ENCODE measurements at places on chromosomes 6 and 20.
A peak's percentile ranks its signal among the peaks of the same experiment; 100 is the strongest.

DNA sequence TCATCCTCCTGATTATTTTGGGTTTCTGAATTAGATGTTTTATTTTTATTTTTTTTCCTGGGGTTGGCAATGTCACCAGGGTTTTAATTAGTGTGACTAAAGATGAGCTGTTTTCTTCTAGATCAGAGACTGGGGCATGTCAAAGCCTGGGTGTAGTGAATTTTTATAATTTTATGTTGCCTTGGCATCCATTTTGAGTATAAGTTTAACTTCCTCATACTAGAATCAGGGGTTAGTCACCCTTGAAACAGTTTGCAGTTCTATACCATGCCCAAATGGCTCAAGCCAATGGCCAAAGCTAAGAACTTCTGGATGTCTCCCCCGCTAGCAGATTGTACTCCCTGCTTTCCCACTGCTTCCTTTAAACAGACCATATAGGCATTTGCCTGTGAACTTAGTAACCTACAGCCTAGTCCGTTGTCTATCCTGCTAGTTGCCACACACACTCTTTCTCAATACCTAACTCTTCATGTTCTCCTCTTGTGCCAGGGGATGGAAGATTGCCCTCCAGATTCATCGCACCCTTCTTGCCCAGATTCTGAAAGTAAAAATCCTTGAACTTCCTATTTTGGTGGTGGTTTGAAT lies 54.5 kb downstream of the KIAA0408 start:
- no peak for DNase-seq

DNA sequence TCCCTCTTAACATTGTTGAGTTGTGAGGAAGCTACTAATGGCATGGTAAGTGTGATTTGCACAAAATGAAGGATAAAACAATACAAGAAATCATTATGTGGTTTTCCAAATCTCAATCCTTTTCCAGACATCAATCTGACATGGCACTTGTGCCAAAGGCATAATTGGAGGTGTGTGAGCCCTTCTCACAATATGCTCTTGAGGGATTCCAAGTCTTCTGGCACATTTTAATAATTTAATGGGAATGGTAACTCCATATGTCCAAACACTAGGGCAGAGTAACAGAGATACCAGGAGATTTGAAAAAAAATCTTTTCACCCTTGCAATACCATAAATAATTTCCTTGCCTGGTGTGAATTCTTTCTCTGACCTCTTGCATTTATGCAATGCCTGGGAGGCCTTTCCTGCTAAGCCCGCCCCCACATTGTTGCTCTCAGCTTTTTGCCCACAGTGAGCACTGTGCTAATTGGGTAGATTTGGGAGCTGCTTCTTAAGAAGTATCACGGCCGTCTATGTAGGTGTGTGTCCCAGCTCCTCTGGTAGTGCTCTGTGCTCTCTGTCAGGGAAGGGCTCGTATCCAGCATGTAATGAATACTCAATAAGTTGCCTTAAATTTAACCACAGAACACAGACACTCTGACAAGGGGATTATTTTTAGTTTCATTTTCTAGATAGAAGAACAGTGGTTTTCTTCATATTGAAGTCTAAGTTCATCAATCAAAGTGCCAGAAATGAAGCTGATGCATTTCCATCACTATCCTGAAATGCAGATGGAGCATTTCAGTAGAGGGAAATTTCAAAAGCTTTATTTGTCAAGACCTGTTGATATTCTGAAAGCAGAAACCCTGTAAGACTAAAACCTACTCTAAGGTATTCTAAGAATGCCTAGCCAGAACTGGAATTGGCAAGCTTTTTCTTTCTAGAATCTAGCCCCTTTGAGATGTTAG lies 54.4 kb upstream of the CEP85L start:
- no peak for DNase-seq

DNA sequence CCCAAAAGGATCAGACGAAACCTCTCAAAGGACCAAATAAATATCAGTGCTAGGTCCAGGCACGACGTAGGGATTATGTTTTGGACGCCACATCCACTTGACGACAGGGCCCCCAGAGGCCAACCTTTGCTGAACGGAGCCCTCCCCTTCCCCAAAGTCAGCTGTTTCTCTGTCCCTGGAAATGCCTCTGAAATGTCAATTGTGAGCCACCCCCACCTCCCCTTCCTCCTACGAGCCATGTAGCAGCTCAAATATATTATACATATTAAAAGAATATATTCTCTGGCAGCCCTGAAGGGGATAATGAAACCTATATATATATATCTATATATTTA lies 39.6 kb upstream of the BLCAP start:
- DNase-seq, result no peak

DNA sequence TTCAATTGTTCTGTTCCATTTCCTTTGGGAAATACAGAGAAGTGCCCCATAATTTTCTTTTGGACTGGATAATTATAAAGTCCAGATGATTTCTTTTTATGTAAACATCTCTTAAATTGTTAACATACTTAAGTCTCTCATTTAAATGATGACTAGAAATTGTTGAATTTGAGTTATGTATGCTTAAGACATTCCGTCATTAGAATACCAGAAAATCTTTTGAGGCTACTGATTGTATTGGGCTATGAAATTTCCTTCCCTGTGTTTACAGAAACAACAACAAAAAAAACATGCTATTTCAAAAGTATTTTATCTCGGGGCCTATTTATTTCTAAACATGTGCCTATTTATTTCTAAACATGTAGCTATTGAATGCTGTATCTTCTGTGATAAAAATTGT lies 125.4 kb downstream of the SH3BGRL2 start:
- no peak for DNase-seq

DNA sequence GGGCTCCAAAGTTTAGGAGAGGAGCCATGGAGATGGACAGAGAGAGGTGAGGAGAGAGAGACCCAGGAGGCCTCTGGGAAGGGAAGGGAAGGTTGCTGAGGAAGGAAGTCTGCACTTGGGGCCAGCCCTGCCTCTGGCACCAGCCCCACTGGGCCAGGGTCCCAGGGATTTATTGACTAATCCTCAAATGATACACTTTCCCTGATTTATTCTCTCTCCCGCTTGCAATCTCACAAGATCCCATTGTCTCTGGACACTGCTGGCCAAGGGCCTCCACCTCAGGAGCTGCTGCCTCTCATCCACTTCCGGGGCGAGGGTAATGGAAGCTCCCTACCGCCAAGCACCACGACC lies 43.6 kb upstream of the FOXP4 start:
- no peak for DNase-seq

DNA sequence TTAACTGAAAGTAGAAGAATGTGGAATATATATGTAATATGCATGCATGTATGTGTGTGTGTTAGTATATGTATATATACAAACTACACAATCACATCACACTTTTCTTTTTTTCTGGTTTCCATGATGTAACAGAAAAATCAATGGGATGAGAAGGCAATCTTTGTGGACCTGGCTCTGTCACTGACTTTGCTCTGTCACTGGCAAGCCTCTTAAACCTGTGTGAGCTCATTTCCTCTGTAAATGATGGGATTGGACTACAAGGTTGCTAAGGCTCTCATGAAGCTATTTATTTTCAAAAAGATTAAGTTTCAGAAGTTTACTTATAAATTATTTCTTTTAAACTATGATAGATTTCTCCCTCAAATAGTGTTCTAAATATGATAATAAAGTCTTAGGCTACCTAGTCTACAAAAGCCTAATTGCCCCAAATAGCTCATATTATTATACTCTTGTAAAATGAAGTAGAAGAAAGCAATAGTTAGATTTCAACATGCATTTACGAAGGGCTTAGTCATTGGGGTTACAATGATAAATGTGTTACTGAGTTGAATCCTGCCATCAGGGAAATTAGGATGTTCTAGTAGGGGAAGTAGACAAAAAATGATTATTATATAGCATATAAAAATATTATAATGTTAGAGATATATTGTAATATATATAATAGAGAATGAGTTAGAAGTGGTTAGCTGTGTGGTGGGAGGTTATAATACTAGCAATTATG lies 129.3 kb downstream of the AFG1L start:
- no peak for DNase-seq

GRCh38 chr20:53828682-53829254 lies 235.1 kb upstream of the ZNF217 start:
- no peak for DNase-seq

DNA sequence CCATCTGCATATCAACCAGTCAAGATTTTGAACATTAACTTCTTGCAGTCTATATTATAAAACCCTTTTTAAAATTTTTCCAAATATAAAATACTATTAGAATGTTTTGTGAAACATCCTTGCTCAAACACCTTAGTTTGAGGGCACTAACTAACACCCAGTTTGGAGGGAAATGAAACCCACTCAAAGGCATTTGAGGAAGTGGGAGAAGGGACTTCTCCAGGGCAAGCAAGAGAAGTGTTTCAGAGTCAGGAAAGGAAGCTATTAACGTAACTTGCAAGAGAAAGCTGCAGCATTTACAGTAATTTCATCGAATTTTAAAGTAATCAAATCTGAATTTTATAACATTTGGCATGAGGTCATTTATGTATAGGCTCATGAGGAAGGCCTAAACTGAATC lies 21.3 kb downstream of the MTFR2 start:
- DNase-seq, result no peak

DNA sequence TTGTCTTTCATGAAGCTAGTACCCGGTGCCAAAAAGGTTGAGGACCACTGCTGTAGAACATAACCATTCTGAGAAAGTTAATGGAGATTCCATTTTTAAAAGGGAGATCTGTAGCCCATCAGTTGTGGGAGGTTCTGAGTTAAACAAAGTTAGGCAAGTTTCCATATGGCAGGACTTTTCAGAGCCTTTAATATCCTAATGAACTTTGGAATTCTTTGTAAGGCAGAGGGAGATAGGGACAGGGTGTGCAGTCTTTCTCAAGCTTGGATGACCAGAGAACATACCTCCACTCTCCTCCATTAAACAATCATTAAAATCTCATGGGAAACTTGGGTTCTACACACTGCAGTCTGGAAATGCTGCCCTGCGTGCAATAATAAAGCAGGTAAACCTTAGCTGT lies 14.8 kb downstream of the ADGRF4 start:
- DNase-seq, result no peak

DNA sequence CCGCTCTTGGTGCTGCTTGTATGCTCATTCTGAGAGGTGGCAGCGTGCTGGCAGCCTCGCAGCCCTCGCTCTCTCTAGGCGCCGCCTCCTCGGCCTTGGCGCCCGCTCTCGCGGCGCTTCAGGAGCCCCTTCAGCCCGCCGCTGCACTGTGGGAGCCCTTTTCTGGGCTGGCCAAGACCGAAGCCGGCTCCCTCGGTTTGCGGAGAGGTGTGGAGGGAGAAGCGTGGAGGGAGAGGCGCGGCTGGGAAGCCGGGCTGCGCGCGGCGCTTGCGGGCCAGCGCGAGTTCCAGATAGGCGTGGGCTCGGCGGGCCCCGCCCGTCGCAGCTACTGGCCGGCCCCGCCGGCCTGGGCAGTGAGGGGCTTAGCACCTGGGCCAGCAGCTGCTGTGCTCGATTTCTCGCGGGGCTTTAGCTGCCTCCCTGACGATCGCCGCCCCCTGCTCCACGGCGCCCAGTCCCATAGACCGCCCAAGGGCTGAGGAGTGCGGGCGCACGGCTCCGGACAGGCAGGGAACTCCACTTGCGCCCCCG lies 19.5 kb upstream of the FAM8A1 start:
- peak; percentile 17 for DNase-seq

GRCh38 chr6:89970609-89971337 lies 76.5 kb downstream of the GJA10 start:
- no peak for DNase-seq

DNA sequence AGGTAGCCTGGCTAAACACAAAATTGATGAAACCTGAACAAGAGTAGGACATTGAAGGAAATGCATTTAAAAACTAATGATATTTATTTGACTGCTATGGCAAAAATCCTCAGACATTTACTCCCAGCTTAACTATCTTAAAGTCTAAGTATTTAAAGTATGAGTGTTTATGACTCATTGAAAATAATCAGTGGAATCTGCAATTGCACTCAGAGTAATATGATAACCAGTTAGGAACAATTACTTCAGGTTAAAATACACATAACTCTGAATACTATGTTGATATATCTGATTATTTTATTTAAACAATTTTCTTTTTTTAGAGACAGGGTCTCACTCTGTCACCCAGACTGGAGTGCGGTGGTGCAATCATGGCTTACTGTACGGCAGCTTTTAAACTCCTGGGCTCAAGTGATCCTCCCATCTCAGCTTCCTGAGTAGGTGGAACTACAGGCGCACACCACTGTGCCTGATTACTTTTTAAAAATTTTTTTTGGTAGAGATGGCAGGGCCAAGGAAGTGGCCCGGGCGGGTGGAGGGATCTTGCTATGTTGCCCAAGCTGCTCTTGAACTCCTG lies 43.9 kb downstream of the FILIP1 start:
- no peak for DNase-seq

DNA sequence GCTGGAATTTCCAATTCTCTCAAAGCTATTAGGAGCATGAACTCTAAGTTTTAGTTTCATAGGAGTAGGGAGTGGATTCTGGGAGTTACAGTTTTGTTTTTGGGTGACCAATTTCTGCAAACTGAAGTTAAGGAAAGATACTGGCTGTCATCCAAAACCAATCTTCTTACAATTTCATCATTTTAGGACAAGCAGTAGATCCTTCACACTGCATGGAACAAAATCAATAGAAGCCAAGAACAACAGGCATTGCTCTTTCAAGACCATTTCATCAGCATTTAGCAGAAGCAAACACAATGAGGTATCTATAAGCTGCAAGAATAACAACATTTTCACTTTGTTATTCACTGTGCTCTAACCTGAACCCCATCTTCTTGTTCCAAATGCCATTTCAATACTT lies 173.0 kb downstream of the GMDS start:
- DNase-seq, result no peak

GRCh38 chr6:72975352-72975752 lies 249.9 kb downstream of the KHDC1L start:
- DNase-seq, result no peak

DNA sequence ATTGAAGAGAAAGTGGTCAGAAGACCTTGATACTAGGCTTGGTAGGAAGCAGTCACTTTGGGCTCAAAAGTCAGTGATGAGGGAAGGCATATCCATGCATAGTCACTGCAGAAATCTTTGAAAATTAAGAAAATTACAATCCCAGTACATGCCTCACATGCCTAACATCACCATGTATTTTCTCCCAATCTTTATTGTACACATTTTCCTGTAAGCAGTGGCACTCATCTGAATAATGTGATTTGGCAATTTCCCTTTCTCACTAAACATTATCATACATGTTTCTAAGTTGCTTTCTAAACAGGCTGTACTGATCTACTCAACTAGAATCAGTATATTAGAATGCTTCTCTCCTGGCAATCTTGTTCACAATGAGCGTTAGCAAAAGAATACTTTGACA lies 280.7 kb upstream of the SUPT3H start:
- DNase-seq, result no peak

GRCh38 chr20:56605261-56605996 lies 23.7 kb upstream of the TFAP2C start:
- DNase-seq, result no peak

DNA sequence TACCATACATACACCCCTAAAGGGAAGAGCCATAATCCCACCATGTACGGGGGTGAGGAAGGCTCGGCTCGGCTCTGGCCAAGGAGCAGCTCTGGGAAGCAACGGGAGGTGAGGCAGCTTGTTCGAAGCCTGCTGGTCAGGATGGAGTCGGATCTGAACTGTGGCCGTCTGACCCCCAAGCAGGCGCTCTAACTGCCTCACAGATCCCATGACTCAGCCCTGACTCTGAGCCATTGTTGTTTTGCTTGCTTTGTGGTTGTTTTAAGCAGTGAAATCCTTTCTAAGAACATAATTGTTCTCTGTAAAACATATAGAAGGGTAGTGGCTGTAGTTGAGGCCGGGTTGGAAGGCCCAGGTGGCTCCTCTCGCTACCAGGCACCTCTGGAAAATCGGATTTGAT lies 10.9 kb downstream of the C6orf132 start:
- DNase-seq, result no peak

- no peak for DNase-seq
Measured at GRCh38 chr6:45712786-45713185, 302.9 kb downstream of the CLIC5 start.
